ENCODE measurements at places on chromosomes 7 and 10.

DNA sequence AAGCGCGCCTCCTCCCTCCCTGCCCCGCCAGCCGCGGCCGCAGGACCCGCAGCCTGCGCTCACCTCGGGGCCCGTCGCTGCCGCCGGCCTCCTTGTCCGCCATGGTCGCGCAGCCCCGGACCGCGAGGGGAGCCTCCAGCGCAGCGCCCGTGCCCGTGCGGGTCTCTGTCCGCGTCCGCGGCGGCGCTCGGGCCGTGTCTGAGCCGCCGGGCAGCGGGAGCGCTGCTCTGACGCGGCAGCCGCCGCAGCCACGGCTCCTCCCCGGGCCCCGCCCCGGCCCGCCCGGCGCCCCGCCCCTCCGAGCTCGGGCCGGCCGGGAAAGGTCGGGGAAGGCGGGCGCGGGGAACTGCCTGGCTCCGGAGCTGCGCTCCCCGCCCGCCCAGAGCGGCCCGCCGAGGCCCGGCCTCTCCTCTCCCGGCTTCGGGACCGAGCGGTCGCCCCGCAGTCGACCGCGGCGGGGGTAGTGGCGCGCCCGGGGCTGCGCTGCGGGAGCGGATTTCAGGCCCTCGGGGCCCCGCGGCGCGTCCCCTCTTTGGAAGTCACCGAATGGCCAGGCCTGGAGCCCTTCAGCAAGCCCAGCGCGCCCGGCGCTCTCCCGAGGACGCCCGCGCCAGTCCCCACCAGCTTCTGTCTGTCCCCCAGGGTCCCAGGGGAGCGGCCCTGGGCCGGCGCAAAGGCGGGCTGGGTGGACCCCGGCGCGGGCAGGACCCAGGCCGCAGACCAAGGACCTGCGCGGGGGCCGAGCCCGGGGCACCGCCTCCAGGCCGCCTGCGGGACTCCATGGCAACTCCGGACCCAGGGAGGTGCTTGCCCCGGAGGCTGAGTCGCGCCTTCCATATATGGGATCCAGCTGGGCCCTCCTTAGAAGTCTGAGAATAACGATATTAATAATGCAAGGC is at the start of gene HSPA12A:
TSS of gene HSPA12A (minus strand) at position 200 of the 899 bp plus-strand sequence. CDS start at position 103, 97 bp downstream.
- peak; percentile 96 for DNase-seq

GRCh38 chr7:80882213-80882801 is 36.5 kb downstream of the SEMA3C start:
- no peak for DNase-seq

- no peak for DNase-seq
These were observed 79.7 kb downstream of the ALOX5 start for GRCh38 chr10:45453639-45454255.

DNA sequence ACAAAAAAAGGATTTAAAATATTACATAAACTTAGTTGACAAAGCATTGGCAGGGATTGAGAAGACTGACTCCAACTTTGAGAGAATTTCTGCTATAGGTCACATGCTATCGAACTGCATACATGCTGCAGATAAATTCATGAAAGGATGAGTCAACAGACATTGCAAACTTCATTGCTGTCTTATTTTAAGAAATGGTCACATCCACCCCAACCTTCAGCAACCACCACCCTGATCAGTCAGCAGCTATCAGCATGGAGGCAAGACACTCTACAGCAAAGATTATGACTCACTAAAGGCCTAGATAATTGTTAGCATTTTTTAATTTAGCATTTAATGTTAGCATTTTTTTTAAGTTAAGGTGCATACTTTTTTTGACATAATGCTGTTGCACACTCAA is 73.6 kb downstream of the AGK start:
- no peak for DNase-seq

GRCh38 chr10:98318861-98319260 is 50.9 kb upstream of the LOXL4 start:
- peak; percentile 54 for DNase-seq

- peak; percentile 87 for DNase-seq
These were observed 1.8 kb upstream of the DUSP5 start for GRCh38 chr10:110495731-110496552.

DNA sequence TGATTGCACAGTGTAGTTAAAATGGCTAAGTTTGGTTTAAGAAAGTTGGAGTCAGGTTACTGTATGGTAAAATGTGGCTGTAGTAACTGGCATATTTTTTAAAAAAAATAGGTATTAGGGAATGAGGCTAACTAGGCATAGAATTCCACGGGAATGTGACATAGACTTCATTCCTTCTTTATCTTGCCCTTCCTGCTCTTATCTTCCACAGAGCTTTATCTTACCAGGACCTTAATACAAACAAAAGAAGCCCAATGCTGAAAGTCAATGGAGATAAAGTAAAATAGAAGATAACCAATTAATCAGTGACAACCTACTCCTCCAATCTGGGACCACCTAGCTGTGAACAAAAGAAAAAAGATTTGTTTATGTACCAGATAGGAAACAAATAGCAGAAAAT is 58.1 kb downstream of the TET1 start:
- no peak for DNase-seq

DNA sequence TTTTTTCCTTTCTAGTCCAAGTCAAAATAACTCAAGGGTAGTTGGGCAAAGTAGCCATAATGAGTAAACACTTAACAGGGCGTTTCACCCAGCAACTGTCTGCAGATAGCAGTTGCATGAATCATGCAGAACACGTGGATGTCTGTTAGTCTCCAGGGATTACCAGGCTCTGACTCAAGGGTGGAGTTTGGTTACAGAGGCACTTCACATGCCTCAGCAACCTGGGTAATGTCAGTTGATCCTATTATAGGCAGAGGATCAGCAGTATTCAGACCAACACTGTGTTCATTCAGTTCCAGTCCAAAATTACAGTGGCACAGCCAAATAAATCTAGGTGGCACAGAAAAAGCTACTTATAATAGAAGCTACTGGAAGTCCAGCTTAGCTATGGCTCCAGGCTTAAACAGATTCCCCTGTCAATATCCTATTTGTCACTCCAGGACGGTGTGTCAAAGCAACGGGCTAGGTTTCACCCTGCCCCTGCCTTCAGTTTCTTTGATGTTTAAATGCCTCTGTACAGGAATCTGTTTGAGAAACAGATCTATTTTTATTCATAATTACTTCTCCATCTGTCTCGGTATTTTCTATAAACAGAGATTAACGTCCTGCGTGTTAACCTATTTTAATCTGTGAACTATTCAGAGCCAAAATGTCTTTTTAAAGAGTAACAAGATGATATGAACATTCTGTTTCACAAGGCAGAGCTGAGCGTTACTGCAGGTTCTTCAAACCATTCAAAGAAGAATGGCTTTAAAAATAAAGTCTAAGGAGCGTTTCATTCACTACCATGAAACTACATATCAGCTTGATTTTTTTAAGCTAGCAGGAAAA is 162.6 kb upstream of the AKR1E2 start:
- peak; percentile 88 for DNase-seq

GRCh38 chr10:12358863-12359564 is 9.7 kb downstream of the CAMK1D start:
- no peak for DNase-seq

- DNase-seq, result no peak
These were observed 104.5 kb upstream of the PCLO start for GRCh38 chr7:83267141-83267631.

GRCh38 chr7:92665926-92666325 is 75.7 kb upstream of the FAM133B start:
- no peak for DNase-seq

- DNase-seq, result no peak
These were observed 255.3 kb downstream of the ELFN1 start for GRCh38 chr7:1925349-1925748.

GRCh38 chr7:628402-628763 is 98.1 kb upstream of the DNAAF5 start:
- no peak for DNase-seq

GRCh38 chr10:88200312-88201032 is 337.0 kb downstream of the PTEN start:
- no peak for DNase-seq

DNA sequence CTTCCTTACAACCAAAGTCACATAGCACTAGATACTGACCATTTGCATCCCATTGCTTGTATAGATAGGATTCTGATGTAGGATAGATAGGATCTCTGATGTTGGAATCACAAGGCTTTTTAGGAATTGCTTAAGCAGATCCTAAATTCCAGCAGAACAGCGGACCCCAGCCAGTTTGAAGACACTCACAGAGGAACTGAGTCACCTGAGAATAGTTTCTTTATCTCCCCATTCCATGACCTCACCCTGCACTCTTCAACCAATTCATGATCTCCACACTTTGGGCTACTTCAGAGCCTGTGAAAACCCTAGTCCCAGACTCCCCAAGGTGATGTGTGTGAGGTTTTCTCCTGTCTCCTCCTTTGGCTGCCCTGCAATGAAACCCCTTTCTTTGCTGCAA is 179.4 kb downstream of the CNTNAP2 start:
- DNase-seq, result no peak

GRCh38 chr7:356691-357462 is 66.9 kb downstream of the FOXL3 start:
- no peak for DNase-seq

DNA sequence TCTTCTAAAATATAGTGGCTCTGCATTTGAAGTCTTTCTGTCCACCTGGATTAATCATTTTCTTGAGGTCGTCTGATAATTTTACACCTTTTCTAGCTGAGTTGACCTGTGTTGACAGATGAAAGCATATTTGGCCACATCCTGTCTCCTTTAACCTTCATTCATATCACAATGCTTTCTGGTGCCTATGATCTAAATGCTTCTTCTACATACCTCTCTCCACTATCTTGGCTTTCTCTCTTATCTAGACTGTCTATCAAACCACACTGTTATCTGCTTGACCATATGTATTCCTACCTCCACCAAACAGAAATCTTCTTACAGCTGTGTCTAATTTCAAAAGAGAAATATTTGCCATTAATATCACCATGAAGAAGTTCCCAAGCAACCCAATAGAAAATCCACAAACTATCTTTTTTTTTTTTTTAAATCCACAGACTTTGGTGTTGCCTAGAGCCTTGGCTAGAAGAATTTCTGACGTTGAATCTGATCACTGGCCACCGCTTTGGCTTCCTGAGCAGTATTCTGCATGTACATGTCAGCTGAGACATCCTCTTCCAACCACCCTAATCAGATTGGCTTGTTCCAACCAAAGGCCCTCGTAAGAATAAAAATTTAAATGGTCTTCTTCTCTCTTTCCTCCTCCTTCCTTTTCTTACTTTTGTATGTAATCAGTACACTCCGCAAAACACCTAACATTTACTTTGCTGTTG is 66.3 kb upstream of the SP4 start:
- DNase-seq, result no peak

DNA sequence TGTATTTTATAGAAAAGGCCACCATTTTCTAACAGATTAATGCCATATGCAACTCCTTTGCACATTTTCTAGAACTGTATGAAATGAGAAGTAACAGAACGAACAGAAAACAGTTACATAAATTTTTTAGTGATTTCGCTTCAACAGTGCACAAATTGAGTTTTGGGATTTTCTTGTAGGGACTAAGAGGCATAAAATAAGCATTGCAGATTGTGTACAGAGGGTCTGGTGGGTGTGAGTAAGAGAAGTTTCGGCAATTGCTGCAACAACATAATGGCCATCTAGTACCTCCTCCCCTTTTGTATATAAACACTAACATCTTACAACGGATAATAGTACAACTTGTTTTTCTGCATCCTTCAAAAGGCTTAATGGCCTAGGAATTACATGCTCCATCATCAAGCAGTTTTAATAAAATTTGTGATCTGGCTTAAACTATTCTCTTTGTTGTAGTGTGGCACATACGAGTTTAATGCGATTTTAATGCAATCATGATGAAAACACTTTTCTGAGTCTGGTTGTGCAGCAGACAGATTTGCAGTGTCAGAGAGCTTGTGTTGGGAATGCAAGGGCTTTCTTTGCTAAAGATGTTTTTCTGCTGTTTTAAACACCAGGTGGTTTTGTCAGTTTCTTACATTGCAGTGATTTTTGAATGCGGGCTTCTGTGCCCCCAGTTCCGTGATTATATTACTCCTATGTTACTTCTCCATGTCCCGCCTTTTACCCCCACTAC is 2.9 kb downstream of the GLCCI1 start:
- DNase-seq, result no peak

Measured in GM03348 (cell line).